NCI-H345 (cell line): ENCODE measurements at places on chromosomes 7 and 10.

GRCh38 chr10:103095005-103095404, 98.1 kb downstream of the NT5C2 start:
- DNase-seq = no peak

DNA sequence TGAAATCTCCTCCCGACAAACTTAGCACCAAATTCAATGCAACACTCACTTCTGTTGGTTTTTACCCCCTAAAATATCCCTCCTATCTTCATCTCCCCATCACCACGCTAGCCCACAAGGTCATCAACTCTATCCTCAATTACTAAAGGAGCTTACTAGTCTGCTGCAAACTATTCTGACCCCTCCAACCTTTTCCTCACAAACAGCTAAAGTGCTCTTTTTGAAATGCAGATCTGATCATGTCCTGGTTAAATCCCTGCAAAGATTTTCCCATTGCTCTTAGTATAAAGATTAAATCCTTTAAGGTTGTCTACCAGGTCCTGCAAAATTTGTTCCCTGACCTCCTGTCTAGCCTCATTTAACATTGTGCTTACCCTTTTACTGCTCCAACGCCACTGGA, 8.6 kb downstream of the SGCE start:
- no peak for DNase-seq

DNA sequence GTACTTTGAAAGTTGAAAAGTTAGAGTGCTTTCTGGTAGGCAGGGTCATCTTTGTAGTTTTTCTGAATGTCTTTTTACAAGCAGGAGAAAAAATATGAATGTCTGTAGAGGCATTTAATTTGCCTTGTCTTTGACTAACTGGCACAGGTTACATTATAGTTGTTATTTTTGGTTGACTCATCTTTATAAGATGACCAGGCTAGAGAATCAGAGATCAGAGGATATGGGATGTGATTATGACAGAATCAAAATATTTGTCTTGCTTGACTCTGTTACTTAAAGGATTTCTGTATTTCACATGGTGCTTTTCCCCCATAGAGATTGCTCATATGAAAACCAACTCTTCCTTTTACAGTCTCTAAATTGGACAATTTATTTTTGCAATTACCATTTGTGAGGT, 2.4 kb downstream of the ZMYND11 start:
- no peak for DNase-seq

DNA sequence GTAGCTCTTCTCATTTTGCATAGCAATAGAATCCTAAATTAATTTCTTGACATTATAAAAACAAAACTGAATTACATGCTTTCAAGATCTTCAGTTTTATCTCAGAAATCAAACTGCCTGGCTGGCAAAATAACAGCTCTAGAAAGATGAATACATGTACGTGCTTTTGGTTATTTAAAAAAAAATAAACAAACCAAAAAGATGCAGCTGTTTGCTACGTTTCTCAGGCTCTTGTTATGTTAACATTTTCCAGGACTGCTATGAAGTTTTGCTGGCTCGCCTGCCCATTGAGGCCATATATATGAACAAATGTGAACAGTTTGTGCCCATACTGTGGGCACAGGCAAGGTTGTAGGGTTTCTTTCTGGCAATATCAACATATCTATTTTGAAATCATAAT, 86.6 kb downstream of the ODAD2 start:
- no peak for DNase-seq

- DNase-seq = no peak
These were observed 387.6 kb downstream of the KCNMA1 start for GRCh38 chr10:77249901-77250459.

- no peak for DNase-seq
These were observed 19.1 kb downstream of the CNOT4 start for GRCh38 chr7:135490783-135491182.

- no peak for DNase-seq
These were observed 172.6 kb upstream of the NRP1 start for GRCh38 chr10:33506838-33507661.

GRCh38 chr7:151083071-151083823, at the start of gene TMUB1:
TMUB1 (minus strand) TSS chr7:151083493; CDS start chr7:151082563, 930 bp downstream.
- peak; percentile 77 for DNase-seq

DNA sequence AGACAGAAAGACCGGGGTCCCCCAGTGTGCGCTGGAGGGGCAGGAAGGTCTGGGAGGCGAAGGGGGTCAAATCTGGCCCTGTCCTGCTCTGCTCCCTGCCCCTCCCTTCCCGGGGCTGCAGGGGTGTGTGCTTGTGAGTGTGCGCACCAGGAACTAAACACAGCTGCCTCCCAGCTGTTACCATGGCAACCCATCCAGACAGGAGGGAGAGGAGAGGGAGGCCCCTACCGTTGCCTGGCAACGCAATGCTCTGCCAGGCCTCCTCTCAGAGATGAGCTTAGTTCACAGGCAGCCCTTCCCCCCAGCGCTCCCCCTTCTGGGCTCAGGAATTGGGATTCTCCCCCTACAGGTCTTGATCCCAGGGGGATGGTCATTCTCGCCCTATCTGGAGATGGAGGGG, 6.1 kb downstream of the NYAP1 start:
- DNase-seq = peak; percentile 97

GRCh38 chr7:137791930-137792329, 54.8 kb downstream of the DGKI start:
- DNase-seq = peak; percentile 9

DNA sequence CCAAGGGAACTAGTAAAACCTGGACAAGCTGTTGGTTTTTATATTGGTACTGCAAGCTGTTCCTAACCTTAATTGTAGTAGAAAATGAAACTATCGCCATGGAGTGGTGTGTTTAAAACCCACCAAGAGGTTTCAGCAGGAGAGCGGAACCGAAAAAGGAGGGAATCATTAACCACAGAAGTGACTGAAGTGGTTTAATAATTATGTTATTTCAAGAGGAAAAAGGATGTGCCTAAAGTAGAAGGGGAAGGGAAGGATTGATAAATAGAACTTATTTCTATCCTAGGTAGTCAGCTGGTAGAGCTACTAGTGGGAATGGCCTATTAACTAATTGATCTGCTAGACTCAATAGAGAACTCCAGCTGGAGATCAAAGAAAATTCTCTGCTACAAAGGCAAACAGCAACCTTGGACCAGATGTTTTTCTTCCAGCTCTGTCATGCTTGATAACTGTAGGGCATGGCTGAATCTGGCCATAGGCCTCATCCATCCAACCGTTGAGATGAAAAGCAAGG, 91.8 kb downstream of the BAMBI start:
- DNase-seq = peak; percentile 1

- peak; percentile 43 for DNase-seq
These were observed 50.8 kb downstream of the C10orf120 start for GRCh38 chr10:122648599-122649428.

DNA sequence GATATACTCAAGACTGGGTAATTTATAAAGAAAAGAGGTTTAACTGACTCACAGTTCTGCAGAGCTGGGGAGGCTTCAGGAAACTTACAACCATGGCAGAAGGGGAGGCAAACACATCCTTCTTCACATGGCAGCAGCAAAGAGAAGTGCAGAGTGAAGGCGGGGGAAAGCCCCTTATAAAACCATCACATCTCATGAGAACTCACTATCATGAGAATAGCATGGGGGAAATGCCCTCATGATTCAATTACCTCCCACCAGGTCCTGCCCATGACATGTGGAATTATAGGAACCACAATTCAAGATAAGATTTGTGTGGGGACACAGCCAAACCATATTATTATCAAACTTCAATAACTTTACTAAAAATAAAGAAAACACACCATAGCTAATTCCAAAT, 30.4 kb upstream of the JAZF1 start:
- DNase-seq = no peak

- DNase-seq = peak; percentile 34
These were observed 604 bp upstream of the SHTN1 start for GRCh38 chr10:117005527-117006055.

DNA sequence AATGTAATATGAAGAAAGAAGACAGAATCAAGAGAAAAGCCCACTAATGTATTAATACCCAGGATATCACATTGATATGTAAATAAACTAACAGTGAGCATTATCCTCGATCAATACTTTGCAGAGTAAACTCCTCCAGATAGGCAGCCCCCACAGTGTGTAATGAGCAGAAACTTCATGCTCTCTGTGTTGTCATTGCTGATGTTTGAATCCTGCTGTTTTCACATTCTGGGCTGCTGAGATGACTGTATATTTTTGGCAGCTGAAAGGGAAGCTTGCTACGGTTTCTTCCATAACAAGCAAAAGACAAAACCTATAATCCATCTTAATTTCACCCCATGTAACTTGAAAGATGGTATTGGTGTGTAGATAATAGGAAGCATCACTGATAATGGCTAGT, 15.3 kb upstream of the THSD7A start:
- peak; percentile 41 for DNase-seq

GRCh38 chr10:88995156-88995876, 4.7 kb downstream of the FAS start:
- no peak for DNase-seq

GRCh38 chr7:732094-732541, 5.0 kb upstream of the PRKAR1B start:
- DNase-seq = peak; percentile 88

- DNase-seq = no peak
These were observed 371.1 kb upstream of the NFE2L3 start for GRCh38 chr7:25780904-25781303.

DNA sequence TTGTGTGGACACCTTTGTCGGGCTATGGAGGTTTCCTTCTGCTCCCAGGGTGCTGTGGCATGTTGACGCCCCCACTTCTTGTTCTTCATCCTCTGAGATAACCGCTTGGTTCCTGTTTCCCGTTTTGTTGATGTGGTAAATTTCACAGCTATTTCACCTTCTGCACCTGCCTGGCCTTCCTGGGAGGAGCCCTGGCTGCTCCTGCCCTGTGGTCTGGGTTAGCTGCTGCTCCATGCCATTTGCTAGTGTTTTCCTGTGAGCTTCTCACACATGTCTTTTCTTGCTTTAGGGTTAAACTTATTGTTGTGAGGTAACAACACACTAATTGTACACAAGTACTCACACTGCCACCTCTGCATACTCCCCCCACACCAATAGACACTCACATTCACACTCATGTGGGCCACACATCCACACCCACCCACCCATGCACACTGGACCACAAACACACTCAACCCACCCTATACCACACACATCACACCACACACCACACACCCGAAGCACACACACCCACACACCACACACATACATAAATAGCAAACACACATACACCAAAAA, 46.5 kb upstream of the MSMB start:
- no peak for DNase-seq
